ENCODE measurements at places on chromosomes 2 and 18.

- DNase-seq, result no peak
These were observed 88.5 kb upstream of the COL5A2 start for GRCh38 chr2:189267925-189268579.

DNA sequence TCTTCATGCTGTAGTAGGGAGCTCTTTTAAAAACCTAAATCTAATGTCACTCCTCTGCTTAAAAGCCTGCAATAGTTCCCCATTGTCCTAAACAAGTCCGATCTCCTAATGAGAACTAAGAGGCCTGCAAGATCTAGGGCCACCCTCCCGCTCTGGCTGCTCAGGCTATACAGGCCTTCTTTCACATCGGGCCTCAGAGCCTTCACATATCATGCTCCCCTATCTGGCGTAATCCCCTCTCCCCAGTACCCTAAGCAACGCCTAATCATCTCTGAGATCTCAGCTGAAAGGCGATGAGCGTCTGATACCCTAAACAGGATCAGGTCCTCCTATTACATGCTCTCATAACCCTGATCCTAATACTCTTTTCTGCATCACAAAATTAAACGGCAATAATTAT is 1.9 kb downstream of the MAP4K3 start:
- DNase-seq, result no peak

DNA sequence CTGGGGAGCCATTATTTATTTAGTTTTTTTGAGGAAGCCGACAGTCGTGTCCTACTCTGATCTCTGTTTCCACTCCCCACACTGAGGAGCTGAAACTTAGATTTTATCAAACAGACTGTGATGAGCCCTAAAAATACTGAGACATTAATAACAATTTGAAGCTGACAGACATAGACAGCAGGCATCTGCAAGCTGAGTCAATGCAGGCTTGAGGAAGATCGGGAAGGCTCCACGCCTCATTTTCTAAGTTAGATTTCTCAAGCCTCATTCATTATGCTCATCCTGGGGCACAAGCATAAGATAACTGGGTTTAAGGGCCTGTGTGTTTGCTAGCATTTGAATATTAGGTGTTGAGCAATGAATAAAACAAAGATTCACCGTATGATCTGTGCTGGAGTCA is 26.3 kb downstream of the EFR3B start:
- no peak for DNase-seq

DNA sequence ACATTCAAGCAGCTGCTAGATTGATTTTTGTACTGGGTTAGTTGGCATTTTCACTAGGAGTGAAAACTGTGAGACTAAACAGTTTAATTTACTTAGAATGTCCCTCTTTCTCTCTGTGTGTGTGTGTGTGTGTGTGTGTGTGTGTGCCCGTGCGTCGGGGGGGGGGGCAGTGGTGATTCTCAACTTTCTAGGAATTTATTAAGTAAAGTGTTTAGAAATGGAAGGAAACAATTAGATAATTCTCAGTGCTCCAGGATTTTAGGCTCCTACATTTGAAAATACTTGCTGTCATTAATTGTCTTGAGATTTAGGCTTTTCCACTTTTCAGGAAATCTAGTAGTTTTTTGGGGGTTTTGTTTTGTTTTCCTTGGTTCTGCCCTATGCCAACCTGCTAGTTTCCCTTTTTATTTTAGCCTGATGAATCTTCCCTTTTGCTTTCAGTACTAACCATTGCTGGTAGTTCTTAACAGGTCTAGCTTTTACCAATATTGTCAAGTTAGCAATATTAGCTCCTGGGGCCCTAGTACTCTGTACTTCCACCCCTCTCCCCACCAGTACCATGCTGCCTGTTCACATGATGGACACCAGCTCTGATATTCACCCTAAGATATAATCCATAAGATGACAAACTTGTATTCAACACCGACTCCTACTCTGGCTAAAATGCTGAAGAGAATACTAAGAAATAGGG is 4.9 kb downstream of the EPAS1 start:
- DNase-seq, result no peak

DNA sequence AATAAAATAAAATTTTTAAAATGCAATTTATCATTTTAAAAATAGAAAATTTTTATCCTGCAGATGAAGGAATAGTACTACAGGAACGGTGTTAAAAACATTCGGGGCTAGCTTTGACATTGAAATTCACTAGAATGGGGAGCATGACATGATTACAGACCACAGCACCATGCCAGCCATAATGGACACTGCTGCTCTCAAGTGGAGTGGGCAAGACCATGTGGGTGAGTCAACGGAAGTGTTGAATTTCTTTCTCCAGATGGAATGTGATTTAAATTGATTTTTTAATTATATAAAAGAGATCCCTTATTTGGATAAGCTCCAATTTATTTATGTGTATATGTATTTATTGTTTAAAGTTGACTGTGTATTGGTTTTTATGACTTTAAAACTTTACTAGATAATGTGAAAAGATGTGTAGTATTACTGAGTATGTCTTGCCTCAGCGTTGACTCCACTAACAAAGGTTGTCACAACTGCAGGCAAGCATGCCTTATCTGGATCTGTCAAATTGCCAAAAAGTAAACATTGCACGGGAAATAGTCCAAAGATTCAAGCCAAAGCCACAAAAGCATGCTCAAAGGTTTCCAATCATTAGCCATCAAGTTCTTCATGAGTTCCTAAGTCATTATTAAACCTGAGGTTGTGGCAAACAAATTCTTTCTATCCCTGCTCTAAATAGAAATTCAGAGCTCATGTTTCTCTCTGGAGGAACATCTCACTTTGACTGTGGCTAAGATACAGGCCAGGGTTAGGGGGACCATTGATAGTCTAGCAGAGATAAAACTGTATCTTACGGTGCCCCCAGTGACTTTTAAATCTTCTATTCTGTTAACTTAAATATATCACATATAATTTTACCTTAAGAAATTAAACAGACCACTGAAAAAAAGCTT is 536.9 kb downstream of the TMX3 start:
- peak; percentile 98 for DNase-seq

DNA sequence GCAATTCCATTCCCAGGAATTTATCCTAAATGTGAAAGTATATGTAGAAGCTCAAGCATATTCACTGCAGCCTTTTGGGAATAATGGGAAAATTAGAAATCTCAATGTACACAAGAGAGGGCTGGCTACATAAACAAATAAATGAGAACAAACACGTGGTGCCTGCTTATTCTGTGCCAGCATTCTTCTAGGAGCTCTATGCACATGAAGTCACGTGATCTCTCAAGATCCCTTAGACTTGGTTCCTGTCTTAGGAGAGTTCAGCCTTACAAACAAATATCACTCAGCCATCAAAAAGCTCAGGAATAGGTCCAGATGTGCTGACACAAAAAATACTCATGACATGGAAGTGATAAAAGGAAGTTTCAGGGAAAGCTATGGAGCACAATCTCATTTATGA is 92.9 kb upstream of the SP3 start:
- no peak for DNase-seq

GRCh38 chr2:201837824-201838431 is 31.6 kb downstream of the CDK15 start:
- DNase-seq, result no peak

- DNase-seq, result no peak
These were observed 105.4 kb downstream of the QPCT start for GRCh38 chr2:37449761-37450296.

DNA sequence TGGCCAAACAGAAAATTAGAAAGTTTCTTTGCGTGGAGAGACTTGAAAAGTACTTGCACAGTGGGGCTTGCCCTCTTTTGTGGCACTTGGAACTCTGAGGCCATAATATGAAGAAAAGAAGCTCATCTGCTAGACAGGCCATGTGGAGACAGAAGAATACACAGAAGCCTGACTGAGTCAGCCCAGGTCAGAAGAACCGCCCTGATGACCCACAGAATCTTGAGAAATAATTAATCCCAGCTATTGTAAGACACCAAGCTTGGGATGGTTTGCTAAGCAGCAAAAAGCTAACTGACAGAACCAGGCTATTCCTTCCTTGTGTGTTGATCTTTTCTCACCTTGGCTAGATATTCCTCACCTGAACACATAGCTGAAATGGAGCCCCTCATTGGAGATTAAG is 33.7 kb downstream of the G6PC2 start:
- no peak for DNase-seq

GRCh38 chr2:44250376-44250775 is 24.9 kb upstream of the SLC3A1 start:
- DNase-seq, result no peak

DNA sequence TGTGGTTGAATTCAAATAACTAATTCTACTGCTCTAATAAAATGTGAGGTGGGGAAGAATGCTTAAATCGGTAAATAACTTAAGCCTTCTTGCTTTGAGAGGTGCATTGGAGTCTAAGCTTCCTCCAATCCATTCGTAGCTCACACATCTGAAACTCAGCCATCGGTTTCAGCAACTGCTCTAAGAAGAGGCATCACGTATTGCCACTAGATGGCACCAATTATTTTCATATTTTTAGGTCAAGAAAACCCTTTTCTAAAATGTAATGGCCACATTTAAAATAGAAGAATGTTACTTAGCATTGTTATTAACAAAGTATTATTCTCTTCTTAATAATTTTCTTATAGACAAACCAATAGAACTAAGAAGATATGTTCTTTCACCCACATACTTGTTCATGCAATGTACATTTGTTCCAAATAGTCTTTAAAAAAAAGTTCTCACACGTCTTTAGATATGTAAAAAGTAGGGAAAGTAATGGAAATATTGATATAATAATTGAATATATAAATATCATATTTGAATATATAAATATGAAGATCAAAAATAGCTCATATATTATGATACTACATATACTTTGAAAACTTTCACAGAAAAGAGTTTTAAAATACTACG is 229.8 kb downstream of the CCDC178 start:
- DNase-seq, result no peak

DNA sequence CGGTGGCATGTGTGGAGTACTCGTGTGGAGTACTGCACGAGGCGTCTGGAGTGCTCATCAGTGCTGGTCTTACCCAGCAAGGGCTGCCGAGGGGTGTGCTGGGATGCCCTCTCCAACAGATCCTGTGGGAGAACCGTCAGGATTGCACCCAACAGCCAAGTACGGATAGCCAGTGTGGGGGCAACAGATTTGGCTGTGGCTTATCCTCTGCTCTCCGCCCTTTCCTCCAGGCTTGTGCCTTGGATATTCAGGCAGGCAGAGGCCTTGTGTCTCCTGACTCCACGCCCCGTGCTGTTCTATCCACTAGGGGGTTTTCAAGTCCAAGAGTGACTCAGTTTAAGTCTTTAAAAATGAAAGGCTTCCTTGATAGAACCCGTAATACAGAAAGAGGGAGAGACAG is 321.0 kb upstream of the HS6ST1 start:
- DNase-seq, result no peak

DNA sequence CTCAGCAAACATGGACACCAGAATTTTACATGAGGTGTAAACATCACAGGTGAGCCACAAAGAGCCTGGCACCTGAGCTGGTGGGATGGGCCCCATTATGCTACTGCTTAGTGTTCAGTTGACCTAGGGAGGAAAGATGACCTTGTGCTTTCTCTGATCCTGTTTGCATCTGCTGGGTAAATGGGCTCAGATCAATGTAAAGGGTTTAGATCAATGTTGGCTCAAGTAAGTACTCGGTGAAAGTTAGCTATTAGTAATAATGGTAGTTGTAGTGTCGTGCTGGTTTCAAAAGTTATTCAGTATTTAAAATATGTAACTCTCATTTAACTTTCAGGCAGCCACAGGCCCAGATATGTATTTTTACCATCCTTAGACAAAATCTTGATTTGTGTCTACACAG is 19.8 kb downstream of the ABHD3 start:
- no peak for DNase-seq

DNA sequence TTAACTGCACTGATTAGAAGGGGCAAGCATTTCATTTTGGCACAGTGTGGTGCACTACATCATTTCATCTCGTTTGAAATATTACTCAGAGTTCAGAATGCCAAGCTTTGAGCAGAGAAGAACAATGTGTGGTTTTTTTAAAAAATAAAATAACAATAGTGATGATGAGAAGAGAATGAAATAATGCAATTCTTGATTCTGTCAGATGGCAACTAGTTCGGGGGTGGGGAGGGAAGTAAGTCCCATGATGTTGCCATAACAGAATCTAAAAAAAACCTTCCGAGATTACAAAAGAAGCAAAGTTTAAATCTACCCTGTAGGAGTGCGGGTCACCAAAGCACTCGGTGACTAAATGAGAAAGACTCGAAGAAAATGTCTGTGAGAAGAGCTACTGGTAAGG is 490.4 kb downstream of the NR4A2 start:
- DNase-seq, result no peak

DNA sequence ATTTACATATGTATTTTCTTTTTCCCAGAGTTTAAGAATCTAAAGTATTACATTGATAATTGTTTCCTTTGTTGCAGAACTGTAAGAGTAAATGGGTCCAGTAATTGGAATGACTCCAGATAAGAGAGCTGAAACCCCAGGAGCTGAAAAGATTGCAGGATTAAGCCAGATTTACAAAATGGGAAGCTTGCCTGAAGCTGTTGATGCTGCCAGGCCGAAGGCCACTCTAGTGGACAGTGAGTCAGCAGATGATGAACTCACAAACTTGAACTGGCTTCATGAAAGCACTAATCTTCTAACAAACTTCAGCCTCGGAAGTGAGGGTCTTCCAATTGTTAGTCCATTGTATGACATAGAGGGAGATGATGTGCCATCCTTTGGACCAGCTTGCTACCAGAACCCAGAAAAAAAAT is 183.8 kb upstream of the STON1 start:
- DNase-seq, result peak; percentile 19

- peak; percentile 47 for DNase-seq
These were observed 16.5 kb upstream of the ACSL3 start for GRCh38 chr2:222844323-222844722.

DNA sequence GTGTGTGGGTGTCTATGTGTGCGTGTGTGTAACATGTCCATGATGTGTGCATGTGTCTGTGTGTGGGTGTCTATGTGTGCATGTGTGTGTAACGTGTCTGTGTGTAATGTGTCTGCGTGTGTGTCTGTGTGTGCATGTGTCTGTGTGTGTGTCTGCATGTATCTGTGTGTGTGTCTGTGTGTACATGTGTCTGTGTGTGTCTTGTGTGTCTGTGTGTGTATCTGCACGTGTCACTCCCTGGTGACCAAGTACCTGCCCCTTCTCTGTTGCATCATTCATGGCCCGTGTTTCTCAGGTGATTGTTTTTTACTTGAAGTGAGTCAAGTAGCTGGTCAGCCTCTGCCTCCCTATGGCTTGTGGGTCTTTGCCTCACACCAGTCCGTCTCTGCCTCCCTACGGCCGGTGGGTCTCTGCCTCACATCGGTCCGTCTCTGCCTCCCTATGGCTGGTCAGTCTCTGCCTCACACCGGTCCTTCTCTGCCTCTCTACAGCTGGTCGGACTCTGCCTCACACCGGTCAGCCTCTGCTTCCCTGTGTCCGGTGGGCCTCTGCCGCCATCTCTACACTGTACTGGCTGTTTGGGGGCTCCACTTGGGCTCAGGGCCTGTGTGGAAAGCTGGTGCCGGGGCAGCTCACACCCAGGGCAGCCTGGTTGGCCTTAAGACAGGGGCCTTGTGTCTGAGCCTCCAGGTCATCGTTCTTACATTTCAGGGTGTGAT is 31.6 kb downstream of the KCNG2 start:
- no peak for DNase-seq

- no peak for DNase-seq
These were observed 1.2 kb downstream of the TMEM237 start for GRCh38 chr2:201642086-201642578.

Data from AG04449 (cell line).